ENCODE measurements at places on chromosomes 7 and 10.

GRCh38 chr7:35971133-35971891 lies 170.5 kb downstream of the SEPTIN7 start:
- DNase-seq: no peak

GRCh38 chr7:14850039-14850438 lies 52.5 kb downstream of the DGKB start:
- no peak for DNase-seq

- peak; percentile 31 for DNase-seq
Measured at GRCh38 chr10:119104654-119105015, 722 bp downstream of the DENND10 start.

DNA sequence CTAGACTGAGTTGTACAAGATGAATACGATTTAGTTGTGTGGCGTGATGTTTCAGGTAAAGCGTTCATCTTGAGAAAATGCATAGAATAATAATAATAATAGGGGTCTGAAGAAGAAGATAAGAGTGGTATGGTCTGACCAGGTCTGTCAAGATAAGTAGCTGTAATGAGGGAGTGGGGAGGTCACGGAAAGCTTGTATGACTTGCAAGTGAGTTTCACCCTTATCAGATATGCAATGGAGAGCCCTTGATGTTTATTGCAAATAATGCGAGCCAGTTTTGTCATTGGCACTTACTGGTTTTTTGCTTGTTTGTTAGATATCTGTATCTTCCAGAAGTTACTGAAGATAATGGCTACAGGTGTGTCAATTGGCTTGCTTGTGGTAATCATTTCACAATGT lies 611.5 kb downstream of the CNTNAP2 start:
- DNase-seq: no peak

DNA sequence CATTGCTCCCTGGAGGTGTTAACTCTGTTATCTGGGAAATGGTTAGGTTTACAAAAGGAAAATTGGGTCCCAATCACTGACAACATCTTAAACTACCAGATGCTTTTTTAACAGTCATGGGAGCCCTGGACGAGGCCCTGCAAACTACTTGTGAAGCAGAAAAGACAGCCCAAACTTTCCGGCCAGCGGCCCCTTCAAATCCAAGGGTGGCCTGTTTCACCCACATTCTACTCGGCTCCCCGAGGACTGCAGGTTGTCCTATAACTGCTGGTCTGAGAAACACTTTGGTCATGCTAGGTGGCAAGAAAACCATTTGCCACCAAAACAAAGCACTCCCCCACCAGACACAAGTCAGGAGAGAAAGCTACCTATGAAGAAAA lies 2.6 kb downstream of the TUBGCP2 start:
- DNase-seq: no peak

DNA sequence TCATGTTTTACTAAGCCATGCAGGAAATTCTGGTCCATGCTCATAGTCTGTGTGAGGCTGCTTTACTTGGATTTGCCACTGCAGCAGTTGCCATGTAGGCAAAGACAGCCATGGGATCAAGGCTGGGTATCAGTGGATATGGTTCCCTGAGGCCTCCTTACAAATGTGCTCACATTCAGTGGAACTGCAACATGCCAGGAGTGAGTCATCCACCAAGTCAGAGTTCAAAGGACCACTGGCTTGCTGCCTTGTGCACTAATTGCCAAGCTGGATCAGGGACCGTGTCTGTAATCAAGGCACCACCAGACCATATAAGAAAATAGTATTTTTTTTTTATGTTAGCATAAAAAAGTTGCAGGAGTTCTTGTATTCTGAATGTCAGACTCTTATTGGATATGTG lies 101.0 kb downstream of the CDCA7L start:
- no peak for DNase-seq

- DNase-seq: no peak
Measured at GRCh38 chr10:58666024-58666423, 153.4 kb downstream of the BICC1 start.

GRCh38 chr7:7701527-7701926 lies 16.9 kb downstream of the RPA3 start:
- no peak for DNase-seq

DNA sequence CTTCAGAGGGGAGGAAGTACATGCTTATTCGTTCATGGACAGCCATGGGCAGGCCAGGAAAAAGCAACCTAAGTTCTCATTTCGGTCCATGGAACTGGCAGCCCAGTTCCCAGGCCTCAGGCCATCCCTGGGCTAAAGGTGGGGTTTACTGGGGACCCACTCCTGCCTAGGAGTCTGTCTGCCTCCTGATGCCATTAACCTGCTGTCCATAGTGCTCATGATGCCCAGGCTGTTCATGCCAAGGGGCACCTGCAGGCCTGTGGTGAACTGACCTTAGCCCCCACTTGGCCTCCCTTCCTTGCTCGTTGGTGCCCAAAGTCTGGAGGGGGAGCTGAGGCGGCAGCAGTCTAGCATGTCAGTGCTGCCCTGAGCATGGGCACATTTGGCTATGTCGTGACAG lies 450.2 kb upstream of the MBL2 start:
- DNase-seq: no peak

DNA sequence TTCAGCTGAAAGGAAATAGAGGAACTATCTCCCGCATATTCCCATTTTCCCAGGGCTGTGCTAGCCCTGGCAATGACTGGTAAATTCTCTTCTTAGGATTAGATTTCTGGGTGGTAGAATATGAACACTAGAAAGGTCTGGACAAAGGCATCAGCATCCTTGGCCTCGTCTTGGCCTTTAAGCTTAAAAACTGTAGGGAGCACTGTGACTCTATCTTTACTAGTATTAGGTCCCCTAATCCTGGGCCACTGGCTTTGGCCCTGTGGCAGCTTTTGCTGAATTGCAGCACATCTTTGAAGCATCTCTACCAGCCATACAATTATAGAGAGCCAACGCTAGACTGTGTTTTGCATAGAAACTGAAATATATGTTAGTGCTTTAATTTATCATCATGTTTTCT lies 41.5 kb upstream of the EBLN1 start:
- DNase-seq: no peak

- DNase-seq: no peak
Measured at GRCh38 chr7:2546776-2547586, 8.3 kb downstream of the BRAT1 start.

DNA sequence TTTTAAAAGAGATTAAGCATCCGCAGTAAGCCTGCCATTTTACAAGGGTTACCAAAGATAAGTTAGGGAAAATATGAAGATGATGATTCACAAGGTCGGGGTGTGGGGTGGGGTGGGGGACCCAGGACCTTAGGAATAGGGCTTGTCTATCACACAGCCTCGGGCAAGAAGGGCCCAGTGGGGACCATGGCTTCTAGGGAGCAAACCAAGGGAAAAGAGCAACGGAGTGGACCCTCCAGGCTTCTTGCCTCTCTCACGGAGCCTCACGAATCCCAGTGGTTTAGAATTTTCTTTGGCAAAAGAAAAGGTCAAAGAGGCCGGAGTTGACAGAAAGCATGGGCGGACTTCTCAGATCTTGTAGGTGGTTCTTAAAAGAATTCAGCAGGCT lies 1.3 kb downstream of the PRKCQ start:
- no peak for DNase-seq

DNA sequence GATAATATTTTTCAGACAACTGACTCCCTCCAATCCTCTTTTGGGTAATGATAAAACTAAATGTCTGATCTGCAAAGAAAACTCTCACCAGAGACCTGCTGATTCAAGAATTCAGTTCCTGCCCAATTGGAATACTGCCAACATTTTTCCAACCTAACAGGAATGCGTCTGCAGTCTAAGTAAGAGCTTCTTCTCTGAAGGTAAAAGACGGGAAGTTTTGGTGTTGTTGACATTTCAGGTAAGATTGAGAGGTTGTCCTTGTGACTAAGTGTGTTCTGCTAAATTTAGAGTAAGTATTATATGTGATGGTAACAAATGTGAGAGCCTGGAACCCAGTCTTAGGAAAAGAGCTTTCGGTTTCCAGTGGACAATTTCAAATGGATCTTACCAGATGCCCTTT lies 17.6 kb downstream of the IFIT5 start:
- DNase-seq: no peak

DNA sequence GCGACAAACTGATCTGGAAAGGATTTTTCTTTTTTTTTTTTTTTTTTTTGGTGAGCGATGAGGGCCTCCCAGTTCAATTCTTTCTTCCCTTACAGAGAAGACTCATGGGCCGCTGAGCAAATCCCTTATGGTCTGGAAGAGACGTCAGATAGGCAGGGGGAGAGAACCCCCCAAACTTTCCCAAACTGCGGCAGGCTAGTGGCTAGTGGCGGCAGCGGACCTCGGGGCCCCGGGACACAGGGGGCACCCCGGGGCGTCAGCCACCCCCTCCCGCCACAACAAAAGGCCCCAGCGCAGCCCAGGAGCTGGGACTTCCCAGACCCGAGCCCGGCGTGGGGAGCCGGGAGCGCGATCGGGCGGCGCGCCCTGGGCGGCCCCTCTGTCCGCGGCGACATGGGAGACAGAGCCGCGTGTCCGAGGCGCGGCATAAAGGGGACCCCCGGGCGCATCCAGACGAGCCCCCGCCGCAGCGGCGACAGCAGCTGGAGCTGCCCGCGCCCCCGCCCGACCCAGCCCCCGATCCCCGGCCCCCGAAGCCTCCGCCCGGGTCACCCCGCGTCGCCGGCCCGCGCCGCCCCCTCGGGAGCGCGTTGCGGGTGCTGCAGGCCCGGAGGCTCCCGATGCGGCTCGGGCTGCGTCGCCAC lies 755 bp downstream of the FAM171A1 start:
- DNase-seq: peak; percentile 21

DNA sequence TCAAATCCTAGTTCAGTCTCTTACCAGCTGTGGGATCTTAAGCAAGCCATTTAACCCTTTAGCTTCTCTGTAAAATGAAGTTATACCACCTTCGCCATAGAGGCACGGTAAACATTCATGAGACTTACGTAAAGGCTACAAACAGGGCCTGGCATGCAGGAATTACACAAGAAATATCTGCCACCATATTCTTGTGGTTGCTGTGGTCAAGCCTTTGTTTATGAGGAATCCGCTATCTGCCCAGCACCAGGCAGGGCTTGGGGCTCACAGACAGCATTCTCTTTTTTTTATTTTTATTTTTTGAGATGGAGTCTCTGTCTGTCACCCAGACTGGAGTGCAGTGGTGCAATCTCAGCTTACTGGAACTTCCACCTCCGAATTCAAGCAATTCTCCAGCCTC lies 9.9 kb downstream of the AIFM2 start:
- DNase-seq: no peak

DNA sequence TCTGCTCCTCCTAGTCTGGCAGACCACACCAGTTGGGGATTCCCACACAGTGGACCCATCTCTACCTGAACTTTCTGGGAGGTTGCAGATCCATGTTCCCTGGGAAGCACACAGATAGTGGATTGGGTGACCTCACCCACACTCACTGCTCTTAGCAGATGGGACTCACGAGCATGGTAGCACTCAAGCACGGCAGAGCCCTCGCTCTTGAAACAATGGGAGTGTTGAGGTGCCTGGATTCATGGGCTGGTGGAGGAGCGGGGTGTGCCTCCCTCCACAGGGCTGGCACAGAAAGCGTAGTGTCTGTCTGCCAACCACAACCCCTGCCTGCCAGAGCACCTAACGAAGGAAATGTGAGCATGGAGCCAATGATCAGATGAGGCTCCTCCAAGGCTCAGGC lies 568.0 kb downstream of the POM121L12 start:
- no peak for DNase-seq

DNA sequence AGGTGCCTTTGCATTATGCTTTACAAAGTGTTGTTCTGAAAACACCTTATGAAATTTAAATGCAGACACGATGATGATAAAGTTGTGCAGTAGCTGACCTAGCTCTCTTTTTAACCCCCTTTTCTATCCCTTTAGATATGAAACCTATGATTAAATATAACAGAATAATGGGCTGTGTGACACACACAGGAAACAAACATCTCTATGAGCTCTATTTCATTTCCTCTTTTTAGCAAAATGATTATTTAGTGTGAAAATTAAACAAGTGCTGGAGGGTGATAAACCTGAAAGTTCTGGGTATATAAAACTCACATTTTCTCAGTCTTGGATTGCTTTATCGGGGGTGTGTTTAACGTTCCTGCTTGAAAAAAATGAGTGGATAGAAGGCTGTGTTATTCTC lies 1310.5 kb upstream of the CELF2 start:
- no peak for DNase-seq

GRCh38 chr7:117138981-117139380 lies 183.9 kb downstream of the WNT2 start:
- DNase-seq: no peak

GRCh38 chr10:27512548-27512947 lies 8.4 kb downstream of the RAB18 start:
- no peak for DNase-seq

- peak; percentile 65 for DNase-seq
Measured at GRCh38 chr7:1040790-1041189, 3.6 kb upstream of the GPR146 start.

DNA sequence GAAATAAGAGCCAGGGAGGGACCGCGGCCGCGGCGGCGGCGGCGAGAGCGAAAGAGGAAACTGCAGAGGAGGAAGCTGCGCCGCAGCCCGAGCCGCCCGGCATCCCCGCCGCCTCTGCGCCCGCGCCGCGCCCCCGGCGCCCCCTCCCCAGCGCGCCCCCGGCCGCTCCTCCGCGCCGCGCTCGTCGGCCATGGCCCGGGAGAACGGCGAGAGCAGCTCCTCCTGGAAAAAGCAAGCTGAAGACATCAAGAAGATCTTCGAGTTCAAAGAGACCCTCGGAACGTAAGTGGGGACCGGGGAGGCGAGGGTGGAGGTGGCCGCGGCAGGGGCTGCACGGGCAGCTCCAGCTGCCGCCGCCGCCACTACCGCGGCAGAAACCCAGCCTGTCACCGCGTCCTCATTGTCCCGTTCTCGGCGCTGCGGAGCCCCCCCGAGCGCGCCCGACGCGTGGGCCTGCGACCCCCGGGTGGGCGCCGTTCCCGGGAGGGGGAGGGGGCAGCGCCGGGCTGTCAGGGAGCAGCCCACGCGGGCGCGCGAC lies 351 bp downstream of the CAMK1D start:
- DNase-seq: no peak

DNA sequence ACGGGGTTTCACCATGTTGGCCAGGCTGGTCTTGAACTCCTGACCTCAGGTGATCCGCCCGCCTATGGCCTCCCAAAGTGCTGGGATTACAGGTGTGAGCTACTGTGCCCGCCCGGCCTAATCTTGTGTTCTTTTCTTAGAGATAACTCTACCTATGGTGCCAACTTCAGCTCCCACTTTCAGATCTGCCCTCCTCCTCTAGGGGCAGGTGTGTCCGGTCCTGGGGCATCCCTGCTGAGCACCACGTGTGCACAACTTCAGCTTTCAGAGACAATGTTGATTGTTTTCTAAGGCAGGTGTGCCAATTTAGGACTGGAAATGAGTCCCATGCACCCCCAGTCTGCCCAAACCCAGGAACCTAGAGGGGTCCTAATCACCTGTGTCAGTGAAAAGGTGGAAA lies 18.5 kb upstream of the FXYD4 start:
- no peak for DNase-seq

- no peak for DNase-seq
Measured at GRCh38 chr7:21914671-21915070, 31.0 kb downstream of the CDCA7L start.

GRCh38 chr7:39265641-39266591 lies 288.2 kb downstream of the POU6F2 start:
- DNase-seq: no peak

DNA sequence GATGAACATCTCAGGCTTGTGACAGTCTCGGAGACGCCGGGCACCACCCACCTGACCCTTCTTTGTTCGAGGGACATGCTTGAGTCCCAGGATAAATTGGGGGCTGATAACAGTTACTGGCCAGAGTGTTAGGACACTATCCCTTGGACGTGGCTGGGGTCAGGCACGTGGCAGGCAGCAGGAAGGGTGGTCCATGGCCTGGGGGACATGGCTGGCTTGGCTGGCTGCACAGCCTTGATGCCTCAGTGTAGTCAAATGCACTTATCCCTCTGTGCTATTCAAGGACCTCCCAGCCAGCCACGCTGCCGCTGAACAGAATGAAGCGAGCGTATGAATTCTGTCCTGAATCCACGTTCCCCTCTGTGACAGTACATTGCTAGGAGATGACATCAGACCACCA lies 662.0 kb upstream of the FOXK1 start:
- no peak for DNase-seq
